Thoracic aorta (tissue), 2 donors: ENCODE measurements at places on chromosomes 7 and 10. TPM values are rescaled to one million over a fixed set of nuclear protein-coding genes. Genes with fewer than 3 reads are reported as not detected.

DNA sequence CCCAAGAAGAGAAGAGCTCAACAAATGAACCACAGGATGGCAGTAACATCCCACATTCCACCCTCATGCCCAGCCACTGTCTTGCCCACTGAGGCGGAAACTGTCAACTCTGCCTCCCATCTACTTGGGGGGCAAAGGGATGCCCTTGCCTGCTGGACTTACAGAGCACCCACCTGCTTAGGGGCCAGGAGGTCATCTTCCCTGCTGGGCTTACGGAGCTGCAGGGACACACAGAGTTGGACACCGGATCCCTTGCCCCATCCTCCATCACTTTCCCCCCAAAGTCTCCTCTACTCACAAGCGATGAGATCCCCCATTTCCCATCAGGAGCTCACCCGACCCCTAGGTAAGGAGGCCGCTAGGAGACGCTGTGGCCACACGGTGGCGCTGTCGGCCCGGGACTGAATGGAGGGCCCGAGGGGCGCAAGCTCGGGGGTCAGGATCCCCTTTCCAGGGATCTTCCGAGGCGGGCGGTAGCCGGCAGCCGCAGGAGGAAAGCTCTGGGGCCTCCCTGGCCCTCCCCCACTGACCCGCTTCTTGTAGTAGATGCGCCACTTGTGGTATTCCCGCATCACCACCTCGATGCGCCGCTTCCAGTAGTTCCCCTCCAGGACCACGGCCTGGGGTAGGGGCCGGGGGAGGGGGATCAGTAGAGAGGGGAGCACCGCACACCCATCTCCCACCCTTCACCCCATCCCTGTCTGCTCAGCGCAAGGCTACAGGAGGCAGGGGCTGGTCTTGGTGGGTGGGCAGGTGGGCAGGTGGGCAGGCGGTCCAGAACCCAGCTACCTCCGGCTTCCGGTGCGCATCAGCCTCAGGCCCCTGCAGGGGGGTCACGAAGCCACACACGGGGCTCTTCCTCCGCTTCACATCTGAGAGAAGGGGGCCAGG is 17.3 kb downstream of the MLXIPL start:
- DNase-seq: no peak
- H3K4me1 ChIP-seq: peaks cover 4% of the 10 kb centered on the region
- H3K27me3 ChIP-seq: no peaks in the 10 kb centered on the region
- peak overlapping the region; percentile 46 for H3K4me3 ChIP-seq

DNA sequence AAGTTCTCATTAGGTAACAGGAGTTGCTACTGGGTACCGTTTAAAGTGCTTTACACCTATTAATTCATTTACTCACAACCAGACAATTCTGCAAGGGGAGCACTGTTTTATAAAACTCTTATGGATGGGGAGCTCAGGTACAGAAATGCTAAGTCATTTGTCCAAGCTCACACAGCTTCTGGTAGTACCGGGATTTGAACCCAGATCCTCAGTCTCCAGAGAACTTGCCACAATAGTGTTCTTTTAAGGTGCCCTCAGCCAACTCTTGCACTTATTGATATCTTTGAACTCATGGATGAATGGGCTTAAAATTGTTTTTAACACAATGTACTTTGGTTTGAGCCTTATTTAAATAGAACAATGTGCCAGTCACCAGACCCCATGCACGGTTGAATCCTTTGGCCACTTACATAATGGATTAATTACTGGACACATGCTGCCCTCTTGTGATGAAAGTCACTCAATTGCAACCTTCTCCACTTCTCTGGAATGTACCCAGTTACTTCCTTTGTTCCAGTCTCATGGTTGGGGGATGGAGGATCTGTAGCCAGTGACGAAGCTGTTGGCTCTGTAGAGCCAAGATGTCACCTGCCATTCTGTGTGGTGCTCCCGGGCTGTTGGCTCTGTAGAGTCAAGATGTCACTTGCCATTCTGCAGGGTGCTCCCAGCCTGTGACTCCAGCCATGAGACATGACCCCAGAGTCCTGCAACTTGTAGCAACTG is 65.6 kb downstream of the NOD1 start:
- DNase-seq: no peak
- no peaks in the 10 kb centered on the region for H3K36me3 ChIP-seq
- no peak overlapping the region for H3K4me3 ChIP-seq
- no peaks in the 10 kb centered on the region for H3K4me1 ChIP-seq
- no peaks in the 10 kb centered on the region for H3K27me3 ChIP-seq
- no peak overlapping the region for H3K27ac ChIP-seq

SH2B2 gene
- total RNA-seq: 30.2 TPM

DNA sequence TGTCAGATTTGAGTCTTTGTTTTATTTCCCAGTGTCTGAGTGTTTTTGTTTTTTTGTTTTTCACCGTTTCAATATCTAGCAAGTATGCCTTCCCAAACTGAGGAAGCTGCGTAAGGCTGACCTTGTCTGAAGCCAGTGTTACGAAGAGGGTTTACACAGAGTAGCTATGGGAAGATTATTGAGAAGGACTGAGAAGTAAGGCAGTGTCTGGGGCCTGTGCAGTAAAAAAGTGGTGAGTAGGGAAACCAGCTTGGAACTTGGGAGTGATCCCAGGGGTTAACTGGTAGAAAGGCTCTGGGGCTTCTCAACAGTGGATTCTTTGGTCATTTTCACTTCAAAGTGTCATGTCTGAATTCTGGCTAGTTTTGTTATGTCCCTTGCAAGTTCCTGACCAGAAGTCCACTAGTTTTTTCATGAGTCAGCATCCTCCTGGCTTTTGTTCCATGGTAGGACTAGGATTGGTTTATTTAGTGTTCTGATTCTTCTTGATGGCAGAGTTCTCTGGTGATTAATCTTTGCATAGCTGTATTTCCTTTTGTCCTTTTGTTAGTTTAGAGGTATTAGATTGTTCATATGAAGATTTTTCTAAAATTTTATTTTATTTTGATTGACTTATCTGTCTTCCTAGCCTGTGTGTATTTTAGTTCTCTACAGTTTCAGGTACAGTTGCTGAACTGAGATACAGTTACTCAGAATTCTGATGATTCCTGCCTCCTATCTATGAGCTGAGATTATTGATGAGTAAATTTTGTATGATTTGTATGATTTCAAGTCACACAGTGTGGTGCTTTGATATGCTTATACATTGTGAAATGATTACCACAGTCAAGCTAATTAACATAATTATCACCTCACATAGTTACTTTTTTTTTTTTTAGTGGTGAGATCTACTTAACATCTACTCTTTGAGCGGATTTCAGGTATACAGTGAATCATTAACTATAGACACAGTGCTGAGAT is 19.0 kb downstream of the GARS1 start:
- peaks cover 38% of the 10 kb centered on the region for H3K36me3 ChIP-seq
- no peak overlapping the region for H3K27ac ChIP-seq
- DNase-seq: no peak
- H3K27me3 ChIP-seq: no peaks in the 10 kb centered on the region

- H3K27ac ChIP-seq: no peak overlapping the region
- no peak overlapping the region for H3K4me3 ChIP-seq
- DNase-seq: no peak
- H3K27me3 ChIP-seq: no peaks in the 10 kb centered on the region
Observed at GRCh38 chr10:52609626-52610240, 162.9 kb downstream of the MBL2 start.

ANKRD1 gene
- total RNA-seq: 6.6 TPM

DNA sequence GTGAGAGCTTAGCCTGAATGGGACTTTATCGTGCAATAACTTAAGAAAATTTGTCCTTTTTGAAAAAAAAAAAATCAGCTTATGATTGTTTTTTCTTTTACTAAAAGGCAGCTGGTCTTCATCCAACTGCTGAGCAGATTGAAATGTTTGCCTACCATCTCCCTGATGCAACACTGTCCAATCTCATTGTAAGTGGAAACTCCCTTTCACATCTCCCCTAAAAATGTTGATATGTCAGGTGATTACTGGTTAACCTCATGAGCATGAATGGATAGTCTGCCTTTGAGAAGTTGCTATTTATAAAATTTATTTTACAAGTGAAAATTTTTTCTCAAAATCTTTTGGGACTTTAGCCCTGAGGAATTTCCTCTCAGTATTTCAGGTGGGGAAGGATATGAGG is 17.8 kb upstream of the HKDC1 start:
- H3K4me1 ChIP-seq: no peaks in the 10 kb centered on the region
- H3K27me3 ChIP-seq: no peaks in the 10 kb centered on the region
- H3K4me3 ChIP-seq: no peak overlapping the region
- peaks cover 54% of the 10 kb centered on the region for H3K36me3 ChIP-seq

DNA sequence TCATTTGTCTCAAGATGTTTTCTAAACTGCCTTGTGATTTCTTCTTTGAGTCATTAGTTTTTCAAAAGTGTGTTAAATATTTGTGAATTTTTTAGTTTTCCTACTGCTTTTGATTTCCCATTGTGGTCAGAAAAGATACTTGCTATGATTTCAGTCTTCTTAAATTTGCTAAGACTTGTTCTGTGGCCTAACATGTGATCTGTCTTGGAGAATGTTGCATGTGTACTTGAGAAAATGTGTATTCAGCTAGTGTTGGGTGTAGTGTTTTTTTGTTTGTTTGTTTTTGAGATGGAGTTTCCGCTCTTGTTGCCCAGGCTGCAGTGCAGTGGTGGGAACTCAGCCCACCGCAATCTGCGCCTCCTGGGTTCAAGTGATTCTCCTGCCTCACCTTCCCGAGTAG is 28.6 kb downstream of the BMPR1A start:
- H3K4me3 ChIP-seq: no peak overlapping the region
- H3K27me3 ChIP-seq: no peaks in the 10 kb centered on the region
- no peak for DNase-seq
- H3K27ac ChIP-seq: no peak overlapping the region

DNA sequence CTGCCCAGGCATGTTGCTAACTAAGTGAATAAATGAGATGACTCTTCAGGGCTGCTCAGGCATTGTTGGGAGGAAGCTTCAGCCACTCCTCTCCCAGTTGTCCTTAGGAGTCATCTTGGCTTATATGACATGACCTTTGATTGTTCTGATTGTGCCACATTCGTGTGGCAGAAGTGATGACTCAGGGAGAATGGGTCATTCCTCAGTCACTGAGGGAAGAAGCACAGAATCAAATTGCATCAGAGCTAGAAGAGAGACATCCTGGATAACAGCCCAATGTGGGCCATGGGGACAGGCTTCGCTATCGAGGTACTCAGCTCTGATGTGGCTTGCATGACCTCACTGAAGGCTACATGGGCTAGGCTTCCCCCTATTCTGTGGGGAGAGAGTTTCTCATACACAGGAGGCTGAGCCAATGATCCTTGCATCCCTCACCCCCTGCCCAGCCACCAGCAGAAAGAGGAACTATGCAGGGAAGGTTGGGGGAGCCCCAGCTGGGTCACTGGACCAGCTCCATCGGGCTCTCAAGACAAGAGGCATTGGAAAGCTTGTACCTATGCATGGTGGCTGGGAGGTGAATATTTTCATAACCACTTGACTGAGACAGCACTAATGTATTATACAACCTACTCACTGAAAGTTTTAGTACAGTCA is 6.0 kb upstream of the HMX3 start:
- peaks cover 13% of the 10 kb centered on the region for H3K4me1 ChIP-seq
- peaks cover 14% of the 10 kb centered on the region for H3K27me3 ChIP-seq
- H3K27ac ChIP-seq: no peak overlapping the region
- no peak for DNase-seq
- H3K36me3 ChIP-seq: no peaks in the 10 kb centered on the region

GRCh38 chr10:95655571-95656290 is 780 bp downstream of the ALDH18A1 start:
- peaks cover 5% of the 10 kb centered on the region for H3K4me1 ChIP-seq
- H3K27ac ChIP-seq: peak overlapping the region; percentile 30
- no peaks in the 10 kb centered on the region for H3K27me3 ChIP-seq
- H3K4me3 ChIP-seq: peak overlapping the region; percentile 81
- H3K36me3 ChIP-seq: peaks cover 11% of the 10 kb centered on the region

- H3K4me1 ChIP-seq: no peaks in the 10 kb centered on the region
- H3K27ac ChIP-seq: no peak overlapping the region
- H3K4me3 ChIP-seq: no peak overlapping the region
- H3K27me3 ChIP-seq: no peaks in the 10 kb centered on the region
- no peak for DNase-seq
Observed at GRCh38 chr10:130236711-130237110, 100.5 kb downstream of the GLRX3 start.

DNA sequence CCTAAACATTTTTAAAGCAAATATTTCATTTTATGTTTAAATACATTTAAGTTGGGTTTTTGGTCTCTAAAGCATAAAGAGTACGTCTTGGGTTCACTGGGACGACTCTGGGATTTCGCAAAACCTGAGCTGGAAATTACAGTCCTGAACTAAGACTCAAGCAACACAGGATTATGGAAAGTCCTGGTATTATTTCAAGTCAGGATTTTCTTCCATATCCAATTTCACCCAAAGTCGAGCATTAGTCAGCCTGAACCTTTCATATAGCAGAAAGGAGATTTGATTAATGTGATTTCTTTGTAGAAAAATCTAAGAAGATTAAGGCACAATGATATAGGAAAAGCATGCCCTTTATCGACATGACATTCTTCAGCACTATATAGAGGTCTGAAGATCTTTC is 100.0 kb downstream of the MTERF1 start:
- H3K27ac ChIP-seq: no peak overlapping the region
- no peaks in the 10 kb centered on the region for H3K27me3 ChIP-seq
- H3K4me3 ChIP-seq: no peak overlapping the region
- no peaks in the 10 kb centered on the region for H3K4me1 ChIP-seq
- no peaks in the 10 kb centered on the region for H3K36me3 ChIP-seq

CALHM1 gene
- total RNA-seq: not detected

NUP205 gene
- total RNA-seq: 30.1 TPM

HOXA3 gene
- 6.5 TPM for total RNA-seq

- no peaks in the 10 kb centered on the region for H3K27me3 ChIP-seq
- no peak for DNase-seq
- H3K4me3 ChIP-seq: no peak overlapping the region
- H3K27ac ChIP-seq: no peak overlapping the region
- no peaks in the 10 kb centered on the region for H3K36me3 ChIP-seq
Observed at GRCh38 chr10:112728997-112729396, 221.1 kb upstream of the TCF7L2 start.

ZCWPW1 gene
- 3.5 TPM for total RNA-seq

DNA sequence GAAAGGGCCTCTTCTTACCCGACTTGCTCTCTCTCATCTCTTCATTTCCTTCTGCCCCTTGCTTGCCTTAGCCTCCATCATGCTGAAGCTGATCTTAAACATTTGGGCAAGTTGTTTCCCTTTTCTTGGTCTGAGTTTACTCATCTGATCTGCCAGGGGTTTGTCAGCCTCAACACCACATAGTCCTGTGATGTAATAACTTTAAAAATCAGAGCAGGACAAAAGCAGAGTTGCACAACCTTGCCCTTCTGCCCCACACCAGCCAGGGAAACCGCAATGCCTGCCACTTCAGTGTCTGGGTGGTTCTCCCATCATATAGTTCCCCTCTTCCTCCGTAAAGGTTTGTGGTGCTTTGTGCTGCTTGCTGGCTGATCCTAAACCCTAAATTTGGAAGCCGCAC is 9.9 kb upstream of the LIPM start:
- no peaks in the 10 kb centered on the region for H3K27me3 ChIP-seq
- no peak for DNase-seq
- H3K4me1 ChIP-seq: no peaks in the 10 kb centered on the region
- H3K36me3 ChIP-seq: no peaks in the 10 kb centered on the region
- H3K27ac ChIP-seq: no peak overlapping the region
